Effector memory CD8-positive, alpha-beta T cell (primary cell): ENCODE measurements at places on chromosomes 6 and 20.

- DNase-seq = no peak
Measured at GRCh38 chr20:47574616-47575364, 73.1 kb downstream of the NCOA3 start.

- no peak for DNase-seq
Measured at GRCh38 chr6:83615025-83615999, 93.6 kb downstream of the SNAP91 start.

DNA sequence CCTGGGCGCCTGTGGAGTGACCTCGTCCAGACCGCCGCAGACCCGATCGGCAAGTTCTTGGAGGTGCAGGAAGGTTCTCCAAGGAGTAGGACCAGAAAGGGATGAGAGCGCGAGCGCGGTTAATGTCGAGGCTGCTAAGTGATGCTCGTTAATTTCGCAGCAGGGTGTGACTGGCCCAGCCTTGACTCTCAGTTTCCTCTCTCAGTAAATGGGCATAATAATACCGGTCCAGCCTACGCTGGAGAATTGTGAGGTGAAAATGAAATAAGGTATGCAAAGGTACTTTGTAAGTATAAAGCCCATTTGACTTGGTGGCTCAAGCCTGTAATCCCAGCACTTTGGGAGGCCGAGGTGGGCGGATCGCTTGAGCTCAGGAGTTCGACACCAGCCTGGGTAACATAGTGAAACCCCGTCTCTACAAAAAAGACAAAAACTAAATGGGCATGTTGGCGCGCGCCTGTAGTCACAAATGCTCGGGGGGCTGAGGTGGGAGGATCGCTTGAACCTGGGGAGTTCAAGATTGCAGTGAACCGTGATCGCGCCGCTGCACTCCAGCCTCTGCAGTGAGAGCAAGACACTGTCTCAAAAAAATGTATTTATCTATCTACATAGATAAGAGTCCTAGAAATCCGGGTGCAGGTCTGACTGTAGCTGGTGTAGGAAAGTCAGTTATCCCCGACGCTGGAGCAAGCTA, 634 bp upstream of the BTBD9 start:
- no peak for DNase-seq

DNA sequence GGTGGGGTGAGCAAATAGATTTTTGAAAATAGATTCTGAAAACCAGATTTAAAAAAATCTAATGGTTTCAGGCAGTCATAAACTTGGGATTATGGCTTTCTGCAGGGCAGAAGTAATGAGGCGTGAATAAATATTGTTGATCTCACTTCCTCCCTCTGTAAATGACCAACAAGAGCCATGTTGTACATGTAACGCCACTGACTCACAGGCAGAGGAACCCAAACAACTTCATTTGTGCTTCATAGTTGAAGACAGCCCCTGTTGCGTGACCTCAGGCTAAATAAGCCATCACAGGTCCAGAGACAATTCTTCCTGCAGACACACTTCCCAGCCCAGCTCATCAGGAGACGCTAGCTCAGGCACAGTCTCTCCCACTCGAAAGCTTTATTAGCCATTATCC, 59.1 kb upstream of the F13A1 start:
- no peak for DNase-seq

- DNase-seq = no peak
Measured at GRCh38 chr6:151577257-151577656, 83.4 kb downstream of the CCDC170 start.

GRCh38 chr6:77462359-77463307, 658 bp downstream of the HTR1B start:
- no peak for DNase-seq
